NCI-H2029 (cell line): ENCODE measurements at places on chromosomes 3 and 15.

- DNase-seq = no peak
Observed at GRCh38 chr15:84929795-84930603, 45.5 kb downstream of the SLC28A1 start.

- no peak for DNase-seq
Observed at GRCh38 chr15:38414357-38414756, 39.6 kb upstream of the FAM98B start.

DNA sequence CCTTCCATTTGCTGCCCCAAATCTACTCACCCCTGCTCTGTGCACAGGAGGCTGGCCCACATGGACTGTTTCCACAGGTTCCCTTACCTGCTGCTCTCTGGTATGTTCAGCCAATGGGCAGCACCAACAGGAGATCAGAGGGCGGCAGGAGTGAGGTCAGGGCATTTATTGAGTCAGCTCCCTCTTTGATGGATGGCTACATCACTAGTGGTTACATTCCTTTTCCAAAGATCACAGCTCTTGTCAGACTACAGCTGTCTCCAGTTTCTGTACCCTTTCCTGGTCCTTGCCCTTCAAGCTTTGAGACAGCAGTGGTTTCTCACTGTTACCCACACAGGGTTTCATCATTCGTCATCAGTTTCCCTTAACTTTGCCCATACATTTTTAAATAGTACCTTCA is 325.1 kb downstream of the SUCLG2 start:
- no peak for DNase-seq

GRCh38 chr15:60390871-60391501 is 6.8 kb downstream of the ANXA2 start:
- DNase-seq = no peak

DNA sequence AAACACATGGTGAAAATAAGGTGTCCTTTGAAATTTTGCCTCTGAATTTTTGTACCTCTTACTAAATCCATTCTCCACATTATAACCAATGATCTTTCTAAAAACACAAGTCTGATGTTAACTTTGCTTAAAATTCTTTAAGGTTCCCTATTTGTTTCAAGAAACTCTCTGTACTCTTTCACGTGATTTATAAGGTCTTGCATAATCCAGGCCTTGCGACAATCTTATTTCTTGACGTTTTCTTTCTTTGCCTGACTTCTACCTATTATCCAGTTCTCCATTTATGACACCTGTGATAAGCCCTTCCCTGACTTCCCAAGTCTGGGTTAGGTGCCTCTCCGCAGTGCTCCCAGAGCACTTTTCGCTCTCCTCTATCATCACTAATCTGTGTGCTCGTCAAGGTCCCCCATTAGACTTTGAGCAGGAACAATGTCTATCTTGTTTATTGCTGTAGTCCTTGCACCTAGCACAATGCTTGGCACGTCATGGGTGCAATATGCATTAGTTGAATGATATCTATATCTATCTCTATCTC is 24.3 kb upstream of the KPNA1 start:
- DNase-seq = no peak

GRCh38 chr3:57158813-57159738 is 6.1 kb downstream of the IL17RD start:
- DNase-seq = peak; percentile 50

GRCh38 chr15:33132722-33133345 is 61.7 kb downstream of the FMN1 start:
- DNase-seq = peak; percentile 38

- DNase-seq = peak; percentile 96
Observed at GRCh38 chr3:15007681-15008141, 57.4 kb downstream of the MRPS25 start.

GRCh38 chr15:99009741-99010330 is 2.2 kb upstream of the PGPEP1L start:
- no peak for DNase-seq

DNA sequence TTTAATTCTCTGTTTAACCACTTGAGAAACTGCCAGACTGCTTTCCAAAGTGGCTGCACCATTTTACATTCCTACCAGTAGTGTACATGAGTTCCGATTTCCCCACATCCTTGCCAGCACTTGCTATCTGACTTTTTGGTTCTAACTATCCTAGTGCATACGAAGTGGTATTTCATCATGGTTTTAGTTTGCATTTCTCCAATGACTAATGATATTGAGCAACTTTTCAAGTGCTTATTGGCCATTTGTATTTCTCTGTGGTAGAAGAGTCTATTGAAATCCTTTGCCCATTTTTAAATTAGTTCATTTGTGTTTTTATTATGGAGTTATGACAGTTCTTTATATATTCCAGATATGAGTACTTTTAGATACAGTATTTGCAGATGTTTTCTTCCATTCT is 247.8 kb downstream of the GABRB3 start:
- DNase-seq = no peak

- DNase-seq = no peak
Observed at GRCh38 chr15:69853544-69853951, 244.2 kb downstream of the TLE3 start.

GRCh38 chr15:101250873-101251829 is 697 bp downstream of the CHSY1 start:
- DNase-seq = no peak

GRCh38 chr15:60875681-60876080 is 353.4 kb downstream of the RORA start:
- no peak for DNase-seq

- no peak for DNase-seq
Observed at GRCh38 chr3:197547306-197548011, 8.3 kb downstream of the BDH1 start.

DNA sequence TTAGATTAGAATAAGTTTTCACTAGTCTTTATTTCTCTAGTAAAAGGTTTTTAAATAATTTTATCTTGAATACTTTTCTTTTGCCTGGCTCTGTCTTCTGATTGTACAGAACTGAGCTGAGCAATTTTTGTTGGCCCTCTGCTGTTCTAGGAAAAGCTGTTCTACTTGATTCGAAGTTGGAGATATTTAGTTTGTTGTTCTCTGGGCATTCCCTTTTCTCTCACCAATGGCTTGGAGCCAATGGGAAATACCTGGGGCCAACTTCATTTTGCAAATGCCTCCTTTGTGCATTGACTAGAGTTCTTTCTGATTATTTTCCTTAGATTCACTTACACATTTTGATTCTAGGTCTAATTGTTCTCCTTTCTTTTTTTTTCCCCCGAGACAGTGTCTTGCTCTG is 16.5 kb downstream of the ABHD5 start:
- no peak for DNase-seq

DNA sequence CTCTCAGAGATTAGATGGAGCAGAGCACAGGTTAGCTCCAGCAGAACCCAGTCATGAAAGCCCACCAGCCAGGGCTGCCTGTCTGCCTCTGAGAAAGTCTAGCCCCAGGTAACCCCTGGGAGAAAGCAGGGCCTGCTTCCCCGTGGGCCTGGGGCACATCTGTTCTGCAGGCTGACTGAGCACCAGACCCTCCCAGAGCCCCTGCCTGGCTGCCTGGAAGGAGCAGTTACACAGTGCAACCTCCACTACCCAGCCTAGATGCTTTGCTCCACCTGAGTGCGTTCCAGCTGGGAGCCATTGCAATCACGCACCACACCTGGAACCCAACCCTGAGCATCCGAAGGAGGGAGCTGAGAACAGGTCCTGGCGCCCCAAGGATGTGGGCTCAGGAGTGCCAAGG is 24.7 kb upstream of the OR5K4 start:
- DNase-seq = no peak

- no peak for DNase-seq
Observed at GRCh38 chr15:58666957-58667356, 82.5 kb downstream of the ADAM10 start.

DNA sequence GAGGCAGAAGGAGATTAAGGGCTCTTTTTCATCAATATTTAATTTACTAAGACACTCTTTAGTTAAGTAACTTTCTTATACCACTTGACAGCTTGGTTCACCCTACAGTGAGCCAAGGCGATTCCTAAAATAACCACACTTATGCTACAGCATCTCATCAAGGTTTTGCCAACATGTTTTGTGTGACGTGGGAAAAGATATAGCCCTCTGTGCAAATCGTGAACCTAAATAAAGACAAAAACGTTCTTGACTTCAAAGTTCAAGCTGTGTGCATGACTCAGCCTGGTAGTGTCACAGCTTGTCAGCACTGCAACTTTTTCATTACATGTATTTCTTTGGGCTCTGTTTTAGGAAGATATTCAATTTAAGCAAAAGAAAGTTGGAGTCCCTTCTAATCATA is 297.0 kb upstream of the EPHA3 start:
- DNase-seq = no peak

GRCh38 chr3:100024520-100025303 is 89.6 kb downstream of the FILIP1L start:
- no peak for DNase-seq
